ENCODE measurements at places on chromosomes 6 and 20.

- no peaks in the 10 kb centered on the region for H3K4me1 ChIP-seq
- H3K27ac ChIP-seq = no peak overlapping the region
- peaks cover 2% of the 10 kb centered on the region for H3K27me3 ChIP-seq
- H3K36me3 ChIP-seq = no peaks in the 10 kb centered on the region
Measured at GRCh38 chr6:167744681-167745669, 81.7 kb upstream of the AFDN start.

DNA sequence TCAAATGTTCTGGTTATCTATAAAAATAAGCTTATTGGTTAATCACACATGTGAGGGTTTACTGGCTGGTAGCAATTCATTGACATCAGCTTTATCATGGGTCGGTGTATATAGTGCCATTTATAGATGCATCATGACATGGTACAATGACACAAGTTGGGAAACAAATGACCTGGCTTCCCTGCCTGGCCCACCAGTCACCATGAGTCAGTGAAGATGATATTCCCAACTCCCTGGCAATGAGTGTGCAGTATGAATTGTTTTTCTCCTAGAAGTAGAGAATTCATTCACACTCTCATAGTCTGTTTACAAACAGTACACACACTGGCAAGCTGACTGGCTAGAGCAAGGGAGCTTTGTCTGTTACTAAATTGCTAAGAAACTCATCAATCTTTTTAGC lies 37.2 kb upstream of the CALHM6 start:
- H3K27me3 ChIP-seq = no peaks in the 10 kb centered on the region
- H3K27ac ChIP-seq = no peak overlapping the region
- no peak for DNase-seq
- H3K36me3 ChIP-seq = no peaks in the 10 kb centered on the region

DNA sequence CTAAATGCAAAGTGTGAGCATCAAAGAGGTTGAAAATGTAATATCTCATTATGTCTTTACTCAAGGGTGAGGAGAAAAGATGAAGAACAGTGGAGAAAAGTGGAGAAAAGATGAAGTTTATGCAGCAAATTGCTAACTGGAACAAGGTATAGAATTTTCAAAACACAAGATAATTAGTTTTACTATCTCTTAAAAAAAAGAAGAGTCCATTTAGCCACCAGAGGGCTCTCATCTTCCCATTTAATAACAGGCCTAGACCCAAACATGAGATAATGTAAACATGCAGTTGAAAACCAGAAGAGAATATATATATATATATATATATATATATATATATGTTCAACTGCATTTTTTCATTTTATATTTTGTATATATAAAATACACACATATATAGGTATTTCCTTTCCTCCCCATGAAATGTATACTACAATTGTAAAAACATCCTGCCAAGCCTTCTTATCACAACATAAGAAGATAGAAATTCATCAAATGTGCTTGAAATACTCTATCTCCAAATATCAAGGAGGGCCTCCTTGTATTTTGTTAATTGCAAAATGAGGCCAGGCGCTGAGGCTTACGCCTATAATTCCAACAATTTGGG lies 78.4 kb downstream of the ADTRP start:
- H3K27ac ChIP-seq = no peak overlapping the region
- no peak for DNase-seq
- no peaks in the 10 kb centered on the region for H3K4me1 ChIP-seq
- H3K27me3 ChIP-seq = peaks cover 5% of the 10 kb centered on the region
- H3K36me3 ChIP-seq = no peaks in the 10 kb centered on the region
- H3K4me3 ChIP-seq = no peak overlapping the region

- H3K4me3 ChIP-seq = no peak overlapping the region
- no peaks in the 10 kb centered on the region for H3K4me1 ChIP-seq
- no peak overlapping the region for H3K27ac ChIP-seq
- DNase-seq = no peak
- H3K36me3 ChIP-seq = no peaks in the 10 kb centered on the region
- no peaks in the 10 kb centered on the region for H3K27me3 ChIP-seq
Measured at GRCh38 chr6:38320843-38321242, 318.9 kb downstream of the BTBD9 start.

Data from activated CD8-positive, alpha-beta memory T cell treated with anti-CD3 and anti-CD28 coated beads, Interleukin-2, amount 10 ng/mL, durations not matched to agents 7 days and 5 days (primary cell).